ENCODE measurements at places on chromosomes 11 and 22. TPM values are rescaled to one million over a fixed set of nuclear protein-coding genes. Genes with fewer than 3 reads are reported as not detected.

GRCh38 chr11:21640491-21640890 is 552.4 kb upstream of the ANO5 start:
- no peak for DNase-seq

- no peak for DNase-seq
These were observed 507.2 kb downstream of the TBC1D22A start for GRCh38 chr22:47269516-47270088.

DNA sequence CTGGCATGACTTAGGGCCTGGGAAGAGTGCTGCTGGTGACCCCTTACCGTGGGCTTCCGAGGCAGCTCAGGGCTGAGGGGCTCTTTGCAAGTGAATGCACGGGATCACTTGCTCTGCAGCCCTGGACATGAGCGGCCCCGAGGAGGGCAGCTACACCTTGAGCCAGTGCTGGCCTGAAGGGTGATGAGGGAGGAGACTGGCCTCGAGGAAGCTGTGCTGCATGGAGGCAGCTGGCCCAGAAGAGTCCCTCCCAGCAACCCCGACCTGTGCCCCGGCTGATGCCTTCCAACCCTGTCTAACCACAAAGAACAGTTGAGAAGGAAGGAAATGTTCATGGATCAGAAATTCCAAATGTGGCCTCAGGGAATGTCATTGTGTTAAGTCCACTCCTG is 45.2 kb downstream of the TBX1 start:
- peak; percentile 26 for DNase-seq

GRCh38 chr11:14898355-14898754 is 6.3 kb upstream of the CYP2R1 start:
- no peak for DNase-seq

DNA sequence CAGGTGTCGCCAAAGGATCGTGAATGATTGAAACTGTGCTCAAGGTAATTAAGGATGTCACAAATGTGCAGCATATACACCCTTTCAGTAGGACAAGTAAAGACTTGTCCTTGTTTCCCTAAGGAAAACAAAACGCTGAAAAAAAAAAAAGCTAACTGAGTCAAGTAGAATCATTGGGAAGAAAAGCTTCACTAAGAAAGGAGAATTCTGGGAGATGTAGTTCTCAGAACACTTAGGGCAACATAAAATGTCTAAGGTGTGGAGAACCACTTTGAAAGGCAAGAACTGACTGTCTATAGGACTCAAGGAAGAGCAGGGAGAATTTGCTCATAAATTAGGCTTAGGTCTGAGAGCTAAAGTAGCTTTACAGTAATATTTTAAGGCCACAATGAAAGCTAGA is 2.9 kb upstream of the OR5T1 start:
- no peak for DNase-seq

GRCh38 chr22:29022101-29022817 is 39.4 kb downstream of the C22orf31 start:
- no peak for DNase-seq

- peak; percentile 61 for DNase-seq
These were observed 8.0 kb downstream of the DENND6B start for GRCh38 chr22:50318698-50319411.

GRCh38 chr11:61147791-61148620 is 13.2 kb downstream of the VPS37C start:
- peak; percentile 17 for DNase-seq

DNA sequence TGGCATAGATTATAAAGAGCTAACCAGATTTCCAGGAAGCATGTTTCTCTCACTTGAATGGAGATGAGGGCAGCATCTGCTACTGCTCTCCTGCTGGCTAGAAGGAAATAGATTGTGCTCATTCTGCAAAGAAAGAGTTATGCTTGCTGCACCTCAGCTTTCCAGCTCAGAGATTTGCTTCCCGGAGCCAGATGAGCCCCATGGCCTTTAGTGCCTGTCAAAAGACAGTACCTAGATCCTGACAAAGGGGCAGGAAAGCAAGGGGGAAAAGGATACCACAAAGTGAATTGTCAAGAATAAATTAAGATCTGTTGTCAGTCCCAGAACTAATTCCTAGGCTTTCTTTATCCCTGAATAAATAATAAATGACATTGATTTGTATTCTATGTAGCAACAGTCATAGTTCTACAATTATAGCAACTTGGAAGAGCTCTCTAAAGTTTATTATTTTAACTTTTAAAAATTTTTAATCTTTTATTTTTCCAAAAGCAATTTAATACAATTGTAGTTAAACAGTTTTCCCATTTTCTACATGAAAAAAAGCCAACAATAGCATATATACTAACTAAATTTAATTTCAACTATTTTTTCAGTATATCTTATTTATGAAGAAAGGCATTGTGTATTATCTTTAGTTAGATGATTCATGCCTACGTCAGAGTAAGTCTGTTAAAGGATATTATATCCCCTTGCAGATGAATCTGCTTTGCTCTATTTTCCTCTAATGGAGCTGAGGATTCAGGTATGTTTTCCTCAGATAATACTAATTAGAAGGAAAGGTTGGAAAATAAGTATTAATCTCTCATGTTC is 306.1 kb upstream of the DDI1 start:
- no peak for DNase-seq

GRCh38 chr22:44210722-44211121 is 30.0 kb downstream of the PARVG start:
- DNase-seq, result no peak

DNA sequence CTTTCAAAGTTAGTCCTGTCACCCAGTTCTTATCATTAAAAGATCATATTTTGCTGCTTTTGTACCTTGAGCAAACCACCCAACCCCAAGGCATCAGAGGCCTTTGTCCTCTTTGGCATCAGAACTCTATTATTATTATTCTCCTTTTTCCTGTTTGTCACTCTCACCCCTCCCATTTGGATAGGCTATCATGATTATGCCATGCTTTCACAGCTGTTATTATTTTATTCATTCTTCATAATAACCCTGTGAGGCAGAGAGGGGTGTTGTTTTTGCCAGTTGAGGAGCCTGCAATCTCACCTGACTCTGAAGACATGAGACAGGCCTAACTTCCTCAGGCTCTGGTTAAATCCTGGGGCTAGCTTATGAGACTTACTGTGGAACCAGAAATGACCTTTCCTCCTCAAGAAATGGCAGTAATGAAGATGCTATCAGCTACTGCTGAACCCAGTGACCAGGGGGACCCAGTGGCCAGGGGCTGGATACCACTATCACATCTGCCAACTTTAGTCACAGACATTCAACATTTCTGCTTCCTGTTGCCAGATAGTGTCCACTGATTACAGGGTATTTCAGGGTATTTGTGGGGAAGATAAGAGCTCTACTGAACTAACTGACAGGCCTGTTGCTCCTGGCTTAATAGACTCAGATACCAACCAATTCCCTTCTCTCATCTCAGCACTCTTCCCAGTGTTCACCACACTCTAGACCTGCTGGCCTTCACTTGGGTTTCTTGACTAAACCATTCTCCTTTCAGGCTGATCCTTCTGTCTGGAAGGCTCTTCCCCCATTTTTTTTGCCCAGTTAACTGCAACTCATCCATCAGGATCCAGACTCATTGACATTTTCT is 11.8 kb upstream of the SWAP70 start:
- no peak for DNase-seq

DNA sequence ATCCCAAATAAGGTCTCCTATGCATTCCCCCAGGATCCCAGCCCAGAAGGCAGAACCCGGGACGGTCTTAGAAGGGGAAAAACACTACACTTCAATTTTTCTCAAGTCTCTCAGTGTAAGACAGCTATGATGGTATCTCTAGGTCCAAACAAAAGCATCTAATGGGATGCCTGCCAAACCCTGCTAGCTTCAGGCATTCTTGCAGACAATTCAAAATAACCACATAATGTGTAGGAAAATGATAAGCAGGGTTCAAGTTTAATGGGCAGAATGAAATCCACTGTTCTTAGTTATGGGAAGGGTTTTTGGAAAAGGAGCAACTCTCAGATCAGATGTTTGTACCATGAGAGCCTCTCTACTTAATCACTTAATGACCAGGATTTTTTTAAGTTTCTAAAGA is 119.8 kb upstream of the ANO1 start:
- DNase-seq, result no peak

- DNase-seq, result no peak
These were observed 134.1 kb downstream of the COMMD9 start for GRCh38 chr11:36155124-36155561.

- DNase-seq, result no peak
These were observed 10.7 kb upstream of the SESN3 start for GRCh38 chr11:95241681-95242081.

DNA sequence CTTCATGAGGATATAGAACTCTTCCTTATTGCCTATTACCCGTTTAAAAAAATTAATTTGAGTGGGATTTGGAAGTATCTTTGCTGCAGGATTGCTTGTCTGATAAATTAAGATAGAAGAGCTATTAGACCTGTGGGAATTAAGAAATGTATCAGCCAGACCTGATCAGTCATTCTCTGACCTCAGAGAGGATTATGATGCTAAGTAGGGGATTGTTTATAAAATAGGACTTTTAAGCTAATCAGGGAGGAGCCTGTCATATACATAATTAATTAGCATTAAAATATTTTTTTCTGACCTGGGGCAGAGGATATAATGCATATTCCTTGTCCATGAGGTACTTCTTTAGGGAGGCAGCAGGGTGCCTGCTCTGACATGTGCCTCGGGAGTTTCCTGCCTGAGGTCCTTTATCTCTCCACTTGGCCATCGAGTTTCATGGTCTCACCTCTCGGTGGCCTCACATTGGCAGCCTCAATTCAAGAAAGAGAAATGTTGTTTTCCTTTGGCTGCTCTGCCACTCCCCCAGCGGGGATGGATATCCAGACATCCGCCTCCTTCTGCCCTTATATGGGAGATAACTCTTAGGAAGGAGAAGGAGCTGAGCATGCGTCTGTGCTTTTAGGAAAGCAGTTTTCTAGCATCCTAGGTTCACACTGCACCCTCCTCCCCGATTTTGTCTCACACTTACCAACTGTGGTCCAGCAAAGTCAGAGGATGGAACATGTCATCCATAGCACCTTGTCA is 41.1 kb downstream of the DIXDC1 start:
- no peak for DNase-seq

DNA sequence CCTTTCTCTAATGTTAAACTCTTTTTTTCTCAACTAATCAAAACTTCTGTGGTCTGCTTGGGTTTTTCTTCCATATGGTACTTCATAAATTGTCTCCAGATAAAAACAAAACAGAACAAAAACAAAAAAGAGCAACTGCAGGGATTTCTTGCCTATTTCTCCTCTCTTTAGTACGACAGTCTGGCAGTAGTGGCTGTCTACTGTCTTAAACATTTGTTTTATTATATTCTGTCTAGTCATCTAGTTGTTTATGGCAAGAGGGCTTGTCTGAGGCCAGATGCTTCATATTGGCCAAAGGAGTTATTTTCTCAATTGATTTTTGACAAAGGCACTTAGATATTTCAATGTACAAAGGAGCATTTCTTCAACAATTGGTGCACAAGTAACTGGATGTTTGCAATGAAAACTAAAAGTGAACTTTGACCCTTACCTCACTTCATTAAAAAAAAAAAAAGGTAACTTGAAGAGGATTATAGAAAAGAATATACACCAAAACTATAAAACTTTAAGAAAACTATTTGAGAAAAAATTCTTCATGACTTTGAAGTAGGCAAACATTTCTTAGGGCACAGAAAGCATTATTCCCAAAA is 404.2 kb downstream of the LUZP2 start:
- DNase-seq, result no peak

DNA sequence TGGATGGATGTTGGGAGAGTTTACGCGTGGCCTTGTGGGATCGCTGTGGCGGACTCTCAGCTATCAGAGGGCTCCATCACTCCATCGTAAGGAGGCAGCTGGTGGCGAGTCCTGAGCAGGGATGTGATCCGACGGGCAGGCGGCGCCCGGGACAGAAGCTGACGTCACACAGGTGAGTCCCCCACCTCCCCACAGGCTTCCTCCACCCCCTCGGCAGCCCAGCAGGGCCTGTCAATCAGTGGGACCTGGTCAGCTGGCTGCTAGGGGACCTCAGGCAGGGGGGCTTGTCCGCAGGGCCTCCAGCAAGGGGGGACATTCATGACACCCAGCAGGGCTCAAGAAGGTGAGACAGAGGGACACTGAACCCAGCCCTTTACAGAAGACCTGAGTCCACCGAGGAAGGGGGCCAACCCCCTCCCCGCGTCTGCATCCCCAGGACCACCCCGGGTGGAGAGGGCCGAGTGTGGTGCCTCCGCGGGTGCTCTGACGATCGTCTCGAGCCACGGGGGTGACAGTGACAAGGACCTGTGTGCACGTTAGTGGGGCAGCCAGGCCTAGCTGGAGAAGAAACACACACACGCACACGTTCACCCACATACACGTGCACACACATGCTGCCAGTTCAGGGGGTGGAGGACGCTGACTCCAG is 7.1 kb downstream of the HRAS start:
- peak; percentile 56 for DNase-seq

- DNase-seq, result no peak
These were observed 210.6 kb downstream of the CSNK2A3 start for GRCh38 chr11:11142430-11142829.

GRCh38 chr11:93526346-93526633 is 16.9 kb downstream of the SMCO4 start:
- DNase-seq, result no peak

DNA sequence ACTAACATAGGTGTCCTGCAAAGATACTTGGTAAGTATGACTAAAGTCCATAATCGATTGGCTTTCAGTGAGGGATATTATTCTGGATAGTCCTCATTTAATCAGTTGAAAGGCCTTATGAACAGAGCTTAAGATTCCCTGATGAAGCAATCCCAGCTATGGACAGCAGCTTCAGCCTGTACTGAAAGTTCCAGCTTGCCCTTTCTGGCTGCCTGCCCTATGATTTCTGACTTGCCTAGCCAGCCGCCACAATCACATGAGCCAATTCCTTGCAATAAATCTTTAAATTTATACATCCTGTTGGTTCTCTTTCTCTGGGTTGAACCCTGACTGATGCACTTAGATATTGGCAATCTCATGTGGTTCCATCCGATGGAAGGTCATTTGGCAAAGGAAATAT is 759.0 kb upstream of the API5 start:
- no peak for DNase-seq

GRCh38 chr11:58770627-58771457 is 39.1 kb upstream of the GLYAT start:
- DNase-seq, result no peak

DNA sequence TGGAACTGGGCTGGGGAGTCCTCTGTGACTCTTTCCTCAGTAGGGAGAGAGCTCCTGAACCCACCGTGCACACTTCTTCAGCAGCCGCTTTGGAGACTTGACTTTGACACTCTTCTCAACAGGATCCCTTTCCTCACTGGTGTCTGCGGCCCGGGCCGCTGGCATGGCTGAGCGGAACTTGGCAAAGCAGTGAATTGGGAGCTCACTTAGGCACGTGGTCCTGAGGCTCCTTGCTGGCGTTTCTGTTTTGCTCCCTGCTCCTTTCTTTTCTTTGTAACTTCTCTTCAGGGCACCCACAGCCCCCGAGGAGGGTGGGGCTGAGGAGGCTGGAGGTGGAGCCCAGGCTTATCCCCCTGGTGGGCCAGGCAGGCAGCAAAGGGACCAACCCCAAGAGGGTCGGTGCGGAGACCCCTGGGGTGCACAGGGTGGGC is 8.4 kb upstream of the KCNQ1OT1 start:
- DNase-seq, result no peak

CEND1 gene
- not detected for total RNA-seq

HBE1 gene
- not detected for total RNA-seq

SPON1 gene
- total RNA-seq, result 76.8 TPM

MOGAT2 gene
- total RNA-seq, result not detected

CNGA4 gene
- not detected for total RNA-seq

OR52N4 gene
- total RNA-seq, result 0.93 TPM
